Hepatocyte (in vitro differentiated cells): ENCODE measurements at places on chromosomes 2 and 18.
A peak's percentile ranks its signal among the peaks of the same experiment; 100 is the strongest.

GRCh38 chr2:181190711-181191110 lies 210.3 kb downstream of the UBE2E3 start:
- no peak for DNase-seq

DNA sequence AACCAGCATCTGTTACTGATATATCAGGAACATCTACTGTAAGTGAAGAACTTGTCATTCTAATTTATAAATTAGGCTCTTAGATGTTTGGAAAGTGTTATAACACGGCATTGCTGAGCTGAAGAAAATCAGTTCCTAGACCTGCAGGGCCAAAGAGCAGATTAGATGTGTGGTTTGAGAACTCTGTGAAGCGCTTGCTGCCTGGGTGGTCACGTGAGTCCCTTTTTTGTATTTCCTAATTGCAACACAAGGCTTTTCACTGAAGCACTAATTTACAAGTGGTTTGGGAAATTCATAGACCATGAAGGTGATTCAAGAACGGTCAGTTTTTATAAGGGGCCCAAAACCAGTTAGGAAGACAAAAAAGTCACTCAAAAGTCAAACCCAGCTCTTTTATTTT lies 106.9 kb upstream of the SP3 start:
- no peak for DNase-seq

- DNase-seq = no peak
Measured at GRCh38 chr18:61360404-61361383, 27.5 kb downstream of the CDH20 start.

DNA sequence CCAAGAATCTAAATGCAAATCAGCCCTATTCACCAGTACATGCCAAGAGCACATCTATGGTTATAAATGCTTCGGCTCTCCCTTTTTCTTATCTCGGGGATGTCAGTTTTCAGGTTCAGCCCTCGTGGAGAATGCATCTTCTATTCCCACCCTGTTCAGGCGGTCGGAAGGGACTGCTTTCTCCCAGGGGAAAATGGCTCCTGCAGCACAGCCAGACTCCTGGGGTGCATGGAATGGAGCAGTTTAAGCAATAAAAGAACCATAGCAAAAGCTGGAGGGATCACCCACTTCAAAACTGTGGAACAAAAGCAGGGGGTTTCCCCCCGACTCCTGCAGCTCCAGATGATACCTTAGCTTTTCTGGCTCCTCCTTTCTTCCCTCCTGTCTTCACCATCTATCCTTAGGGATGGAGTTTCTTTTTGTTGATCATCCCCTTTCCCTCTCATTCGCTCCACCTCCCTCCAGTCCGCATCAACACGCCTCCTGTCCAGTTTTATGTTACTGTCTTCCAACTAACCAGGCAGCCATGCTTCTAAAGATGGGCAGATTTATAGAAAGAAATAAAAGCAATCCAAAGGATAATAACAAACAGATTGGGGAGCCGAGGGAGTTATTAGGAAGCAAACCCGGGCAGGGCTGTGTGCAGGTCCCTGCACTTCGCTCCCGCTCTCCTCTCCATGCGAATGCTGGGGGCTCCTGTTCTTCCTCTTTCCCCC lies 356.2 kb upstream of the SMIM21 start:
- DNase-seq = no peak

- no peak for DNase-seq
Measured at GRCh38 chr2:64374686-64375085, 79.3 kb upstream of the LGALSL start.

DNA sequence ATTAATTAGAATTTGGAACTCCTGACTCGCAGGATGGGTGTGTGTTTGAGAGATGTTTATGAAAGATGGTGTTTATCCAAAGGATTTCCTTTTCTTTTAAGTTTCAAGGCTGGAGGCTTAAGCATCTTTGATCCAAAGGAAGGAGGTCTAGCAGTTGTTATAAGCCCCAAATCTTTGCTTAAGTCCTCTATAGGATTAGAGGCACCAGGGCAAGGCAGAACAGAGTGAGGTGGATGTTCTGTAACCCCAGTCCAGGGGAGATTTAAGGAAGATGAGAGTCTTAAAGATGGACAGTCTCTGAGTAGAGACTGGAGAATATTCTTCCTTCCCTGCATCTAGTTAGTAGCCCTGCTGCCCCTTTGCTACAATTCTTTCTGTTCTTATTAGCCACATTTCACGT lies 17.5 kb downstream of the LBH start:
- DNase-seq = no peak

DNA sequence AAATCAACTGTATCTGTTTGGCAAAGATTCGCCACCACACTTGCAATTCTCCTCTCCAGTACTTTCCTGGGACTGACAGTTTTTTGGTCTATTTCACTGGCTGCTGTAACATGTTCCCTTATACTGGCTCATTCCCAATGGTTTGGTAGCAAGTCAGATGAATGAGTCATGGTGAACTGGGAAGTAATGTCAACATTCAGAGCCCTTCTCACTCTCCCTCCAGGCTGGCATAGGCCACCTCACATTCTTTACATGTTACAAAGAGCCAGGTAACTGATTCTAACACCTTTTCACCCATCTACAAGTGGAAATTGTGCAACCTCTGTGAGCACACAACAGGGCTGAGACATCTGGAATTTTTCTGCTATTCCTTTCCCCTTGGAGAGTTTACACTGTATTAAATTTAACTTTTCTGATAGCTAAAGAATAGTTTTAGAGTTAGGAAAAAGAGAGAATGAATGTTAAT lies 111.3 kb upstream of the TLK1 start:
- peak; percentile 69 for DNase-seq

GRCh38 chr2:23867449-23867848 lies 59.5 kb downstream of the ATAD2B start:
- no peak for DNase-seq

GRCh38 chr2:191670076-191670475 lies 7.9 kb upstream of the NABP1 start:
- no peak for DNase-seq

GRCh38 chr2:168738062-168738461 lies 64.4 kb upstream of the NOSTRIN start:
- DNase-seq = no peak

DNA sequence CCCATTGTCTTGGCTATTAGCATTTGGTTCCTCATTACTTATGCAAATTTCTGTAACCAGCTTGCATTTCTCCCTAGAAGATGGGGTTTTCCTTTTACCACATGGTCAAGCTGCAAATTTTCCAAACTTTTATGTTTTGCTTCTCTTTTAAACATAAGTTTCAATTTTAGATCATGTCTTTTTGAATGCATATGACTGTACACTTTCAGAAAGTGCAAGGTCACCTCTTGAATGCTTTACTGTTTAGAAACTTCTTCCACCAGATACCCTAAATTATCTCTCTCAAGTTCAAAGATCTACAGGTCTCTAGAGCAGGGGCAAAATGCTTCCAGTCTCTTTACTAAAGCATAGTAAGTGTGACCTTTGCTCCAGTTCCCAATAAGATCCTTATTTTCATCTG lies 837.6 kb upstream of the NXPH2 start:
- DNase-seq = no peak

- no peak for DNase-seq
Measured at GRCh38 chr2:3194828-3195227, 182.8 kb downstream of the EIPR1 start.

DNA sequence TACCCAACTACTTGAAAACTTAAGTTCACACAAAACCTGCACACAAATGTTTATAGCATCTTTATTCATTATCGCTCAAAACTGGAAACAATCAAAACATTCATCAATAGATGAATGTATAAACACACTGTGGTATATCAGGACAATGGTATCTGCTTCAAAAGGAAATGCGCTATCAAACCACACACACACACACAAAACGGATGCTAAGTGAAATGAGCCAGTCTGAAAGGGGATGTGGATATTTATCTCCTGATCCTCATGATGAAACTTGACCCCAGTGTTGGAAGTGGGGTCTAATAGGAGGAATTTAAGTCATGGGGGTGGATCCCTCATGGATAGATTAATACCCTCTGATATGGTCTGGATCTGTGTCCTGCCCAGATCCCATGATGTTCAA lies 22.0 kb downstream of the PDCL3 start:
- DNase-seq = no peak

- no peak for DNase-seq
Measured at GRCh38 chr2:181686576-181687185, 6.4 kb upstream of the NEUROD1 start.

- no peak for DNase-seq
Measured at GRCh38 chr2:190765386-190766173, 115.0 kb upstream of the GLS start.

DNA sequence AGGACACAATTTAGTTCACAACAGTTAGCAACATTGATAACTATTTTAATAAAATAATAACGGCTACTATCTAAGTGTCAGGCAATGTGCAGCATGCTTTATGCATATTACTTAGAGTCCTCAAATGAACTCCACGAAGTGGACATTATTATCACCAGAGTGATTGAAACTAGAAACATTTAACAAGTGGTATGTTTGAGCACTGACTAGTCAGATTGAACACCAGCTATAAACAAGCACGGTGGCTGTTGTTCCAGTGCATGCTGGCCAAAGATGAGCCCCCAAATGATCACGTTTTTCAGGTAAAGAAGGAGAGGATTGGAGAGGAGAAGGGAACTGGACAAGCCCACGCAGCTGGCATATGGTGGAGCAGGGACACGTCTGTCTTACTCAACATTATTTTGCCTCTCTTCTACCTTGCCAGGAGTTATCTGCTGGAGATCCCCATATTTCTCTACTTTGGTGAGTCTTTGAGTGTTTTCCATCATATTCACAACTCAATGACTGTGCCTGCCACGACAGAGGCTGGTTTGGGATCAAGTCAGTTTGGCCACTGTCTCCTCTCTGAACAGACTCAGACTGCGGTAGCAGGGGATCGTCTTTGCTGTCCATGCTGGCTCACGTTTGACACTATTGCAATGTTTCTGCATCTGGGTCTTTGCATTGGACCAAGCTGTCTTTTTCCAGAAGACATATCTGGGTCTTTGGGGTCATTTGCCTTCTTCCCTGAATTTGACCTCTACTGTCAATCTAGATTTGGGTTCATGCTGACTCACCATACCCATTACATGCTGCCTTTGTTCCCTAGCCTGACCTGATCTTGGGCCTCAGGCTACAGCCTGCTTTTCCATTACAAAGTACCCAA lies 66.0 kb upstream of the ACSL3 start:
- DNase-seq = no peak

DNA sequence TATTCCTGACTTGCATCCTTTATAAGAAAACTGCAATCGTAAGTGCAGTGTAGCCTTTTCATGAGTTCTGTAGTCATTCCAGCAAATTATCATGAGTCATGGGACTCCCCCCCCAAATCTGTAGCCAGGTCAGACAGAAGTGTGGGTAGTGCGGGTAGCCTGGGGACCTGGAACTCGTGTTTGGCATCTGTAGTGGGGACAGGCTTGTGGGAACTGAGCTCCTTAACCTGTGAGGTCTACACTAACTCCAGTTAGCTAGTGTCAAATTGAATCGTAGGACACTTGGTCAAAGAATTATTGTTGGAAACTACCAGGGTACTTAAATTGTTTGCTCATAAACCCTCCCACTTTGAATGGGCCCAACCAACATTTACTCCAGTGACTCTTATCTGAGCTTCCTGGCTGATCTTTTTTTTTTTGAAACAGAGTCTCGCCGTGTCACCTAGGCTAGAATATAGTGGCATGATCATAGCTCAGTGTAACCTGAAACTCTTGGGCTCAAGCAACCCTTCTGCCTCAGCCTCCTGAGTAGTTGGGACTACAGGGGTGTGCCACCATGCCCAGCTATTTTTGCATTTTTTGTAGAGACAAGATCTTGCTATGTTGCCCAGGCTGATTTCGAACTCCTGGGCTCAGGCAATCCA lies 12.4 kb downstream of the PFN4 start:
- no peak for DNase-seq

DNA sequence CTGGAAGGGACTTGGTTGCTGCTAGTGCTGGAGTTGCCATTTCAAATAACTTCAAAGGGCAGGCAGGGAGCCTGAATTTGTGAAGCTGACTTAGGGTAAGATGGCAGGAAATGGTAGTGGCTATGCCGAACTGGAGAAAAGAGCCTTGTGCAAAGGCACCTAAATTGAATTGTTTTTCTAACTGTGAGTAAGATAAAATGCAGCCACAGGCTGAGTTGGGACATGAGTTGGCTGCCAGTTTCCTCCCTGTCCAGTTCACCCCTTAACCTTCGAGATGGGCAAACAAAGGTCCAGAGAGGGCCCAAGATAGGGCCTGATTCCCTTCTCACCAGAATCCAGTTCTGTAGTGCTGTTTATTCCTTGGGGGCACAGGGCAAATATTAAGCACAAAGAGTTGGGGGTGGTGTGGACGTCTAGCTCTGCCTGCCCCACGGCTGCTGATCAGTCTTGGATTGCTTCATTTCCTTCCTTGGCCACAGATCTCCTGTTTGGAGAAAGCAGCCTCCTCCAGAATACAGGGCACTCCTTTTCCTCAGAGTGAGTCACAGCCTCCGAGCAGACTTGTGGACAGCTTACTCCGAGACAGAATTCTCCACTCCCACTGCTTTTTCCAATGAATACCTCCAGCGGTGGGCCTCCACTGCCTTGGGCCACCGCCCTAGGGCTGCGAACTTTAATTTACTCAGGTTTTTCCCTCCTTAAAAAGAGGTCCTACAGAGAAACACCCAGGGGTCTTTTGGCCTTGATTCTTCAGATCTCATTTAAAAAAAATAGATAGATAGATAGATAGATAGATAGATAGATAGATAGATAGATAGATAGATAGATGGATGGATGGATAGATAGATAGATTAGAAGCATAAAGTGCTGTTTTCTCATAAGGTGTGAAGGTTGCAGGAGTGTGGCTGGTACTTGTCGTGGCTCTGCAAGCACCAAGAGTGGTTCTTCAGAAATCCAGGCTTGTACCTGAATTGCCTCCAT lies 18.4 kb upstream of the SLC20A1 start:
- DNase-seq = peak; percentile 77

- no peak for DNase-seq
Measured at GRCh38 chr2:227326783-227327182, 1.7 kb downstream of the MFF start.

DNA sequence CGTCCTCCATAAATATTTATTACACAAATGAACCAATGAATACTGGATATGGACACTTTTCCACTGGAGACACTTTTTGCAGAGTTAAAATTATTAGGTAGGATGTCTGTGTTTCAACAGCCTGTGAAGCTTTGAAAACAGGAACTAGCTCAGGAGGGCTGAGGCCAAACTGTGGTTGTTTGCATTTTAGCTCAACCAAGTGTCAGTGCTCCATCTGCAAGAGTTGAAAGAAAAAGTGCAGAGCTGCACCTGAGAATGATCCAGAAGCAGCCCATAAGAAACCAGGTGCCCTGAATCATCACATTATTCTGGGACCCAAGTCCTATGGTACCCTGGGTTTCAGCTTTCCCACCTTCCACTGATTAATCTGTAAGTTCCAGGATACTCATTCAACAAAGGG lies 180.4 kb downstream of the TRIB2 start:
- DNase-seq = no peak

DNA sequence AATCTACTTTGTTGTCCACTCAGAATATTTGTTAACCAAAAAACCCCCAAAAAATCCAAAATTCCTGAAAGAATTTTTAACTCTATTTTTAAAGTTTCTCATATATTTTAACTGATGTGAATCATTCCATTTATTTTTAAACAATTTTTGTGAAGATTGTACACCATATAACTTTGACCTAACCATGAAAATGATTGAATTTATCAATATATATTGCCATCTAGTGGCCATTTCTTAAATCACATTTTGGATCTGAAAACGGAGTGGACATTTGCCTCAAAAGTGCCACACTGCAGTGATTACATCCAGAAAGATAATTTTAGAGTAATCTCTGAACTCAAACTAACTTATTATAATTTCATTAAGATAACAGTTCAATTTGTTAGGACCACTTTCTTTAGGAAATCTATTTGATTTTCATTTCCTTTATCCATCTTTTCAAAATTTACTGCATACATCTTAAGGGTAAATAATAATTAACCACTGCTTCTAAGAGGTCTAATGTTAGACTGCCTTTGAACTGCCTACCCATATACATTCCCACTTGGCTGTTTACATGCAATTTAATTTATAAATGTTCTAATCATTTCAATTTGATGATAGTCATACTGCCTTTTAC lies 71.1 kb downstream of the DSC3 start:
- DNase-seq = peak; percentile 70
